ENCODE measurements at places on chromosomes 7 and 10.

GRCh38 chr10:70347321-70347720, 35.1 kb downstream of the LRRC20 start:
- DNase-seq = no peak

DNA sequence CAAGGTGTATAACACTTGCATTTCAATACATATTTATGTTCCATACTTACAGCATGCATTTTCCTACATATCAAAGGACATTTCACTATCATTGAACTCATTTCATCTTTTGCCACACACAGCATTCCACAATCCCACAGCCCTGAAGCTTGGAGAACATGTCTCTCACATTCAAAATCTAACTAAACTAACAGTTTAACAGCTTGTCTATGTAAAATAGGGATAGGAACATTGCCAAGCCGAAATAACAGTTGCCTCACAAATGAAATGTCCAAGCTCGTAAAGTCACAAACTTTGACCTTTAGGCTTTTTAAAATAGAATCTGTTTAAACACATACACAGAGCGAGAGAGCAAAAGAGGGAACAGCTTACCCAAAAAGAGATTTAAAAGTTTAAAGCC, 65.3 kb downstream of the HGF start:
- DNase-seq = no peak

DNA sequence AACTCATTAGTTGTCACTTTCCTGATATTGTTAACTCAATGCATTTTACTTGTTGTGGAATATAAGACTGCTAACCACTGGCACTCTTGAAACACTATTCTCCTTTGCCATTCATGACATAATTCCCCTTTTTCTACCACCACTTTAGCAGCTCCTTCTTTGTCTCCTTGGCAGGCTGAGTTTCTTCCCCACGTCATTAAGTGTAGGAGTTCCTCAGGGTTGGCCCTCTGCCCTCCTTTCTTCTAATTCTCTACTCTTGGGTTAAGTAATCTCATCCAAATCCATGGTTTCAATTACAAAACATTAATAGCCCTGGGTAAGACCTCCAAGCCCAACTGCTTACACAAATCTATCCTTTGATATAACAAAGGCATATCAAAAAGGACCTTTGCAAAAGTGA, 175.1 kb downstream of the HGF start:
- DNase-seq = no peak

DNA sequence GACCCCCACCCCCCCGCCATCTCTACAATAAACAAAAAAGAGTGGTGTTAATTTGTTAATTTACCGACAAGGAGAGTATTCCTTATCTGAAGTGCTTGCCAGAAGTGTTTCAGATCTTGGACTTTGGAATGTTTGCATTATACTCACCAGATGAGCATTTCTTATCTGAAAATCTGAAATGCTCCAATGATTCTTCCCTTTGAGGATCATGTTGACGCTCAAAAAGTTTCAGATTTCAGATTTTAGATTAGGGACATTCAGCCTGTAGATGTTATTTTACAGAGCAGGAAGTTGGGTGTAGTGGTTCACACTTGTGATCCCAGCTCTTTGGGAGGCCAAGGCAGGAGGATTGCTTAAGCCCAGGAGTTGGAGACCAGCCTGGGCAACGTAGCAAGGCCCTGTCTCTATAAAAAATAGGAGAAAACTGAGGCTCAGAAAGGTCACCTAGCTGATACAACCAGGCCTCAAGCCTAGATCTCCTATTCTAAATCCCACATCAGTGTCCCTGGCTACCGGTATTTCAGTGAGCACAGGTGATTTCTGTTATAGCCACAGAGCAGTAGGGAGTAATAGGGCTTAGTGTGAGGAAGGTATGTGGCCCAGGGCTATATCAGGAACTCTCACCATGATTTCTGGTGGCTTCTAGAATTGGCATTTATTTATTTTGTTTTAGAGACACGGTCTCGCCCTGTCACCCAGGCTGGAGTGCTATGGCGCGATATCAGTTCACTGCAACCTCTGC, 35.4 kb downstream of the TMEM120A start:
- DNase-seq = no peak

Measured in NCI-H748 treated with DMSO at 0.1 percent for 48 hours (cell line).